Right renal pelvis (tissue), 4 donors: ENCODE measurements at places on chromosomes 6 and 20.

DNA sequence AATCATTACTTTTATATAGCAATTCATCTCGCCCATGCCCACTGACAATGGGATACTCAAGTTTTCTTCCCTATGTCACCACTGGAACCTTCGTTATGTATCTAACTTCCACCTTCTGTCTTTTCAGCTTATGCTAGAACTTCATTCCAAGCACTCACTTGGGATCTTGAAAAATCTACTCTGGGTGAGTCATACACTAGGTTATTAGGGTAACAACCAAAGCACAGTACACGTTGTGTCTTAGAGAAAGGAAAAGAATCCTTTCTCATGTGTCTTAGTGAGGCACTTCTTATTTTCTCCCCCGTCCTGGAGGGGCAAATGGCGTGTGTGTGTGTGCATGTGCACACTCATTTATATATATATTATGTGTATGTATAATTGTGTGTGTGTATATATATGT is 18.3 kb upstream of the FAM162B start:
- DNase-seq, result no peak

DNA sequence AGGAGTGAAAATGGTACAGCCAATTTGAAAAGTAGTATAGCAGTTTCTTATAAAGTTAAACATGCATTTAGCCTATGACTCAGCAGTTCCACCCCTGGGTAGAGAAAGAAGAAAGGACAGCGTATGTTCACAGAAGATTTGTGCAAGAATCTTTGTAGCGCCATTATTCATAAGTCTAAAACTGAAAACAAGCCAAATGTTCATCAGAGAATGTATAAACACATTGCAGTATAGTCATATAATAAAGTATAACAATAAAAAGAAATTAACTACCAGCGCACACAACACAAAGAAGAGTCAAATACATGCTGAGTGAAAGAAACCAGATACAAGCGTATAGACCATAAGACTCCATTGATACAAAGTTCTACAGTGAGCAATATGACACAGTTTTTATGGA is 294.0 kb downstream of the SAMD5 start:
- DNase-seq, result no peak

DNA sequence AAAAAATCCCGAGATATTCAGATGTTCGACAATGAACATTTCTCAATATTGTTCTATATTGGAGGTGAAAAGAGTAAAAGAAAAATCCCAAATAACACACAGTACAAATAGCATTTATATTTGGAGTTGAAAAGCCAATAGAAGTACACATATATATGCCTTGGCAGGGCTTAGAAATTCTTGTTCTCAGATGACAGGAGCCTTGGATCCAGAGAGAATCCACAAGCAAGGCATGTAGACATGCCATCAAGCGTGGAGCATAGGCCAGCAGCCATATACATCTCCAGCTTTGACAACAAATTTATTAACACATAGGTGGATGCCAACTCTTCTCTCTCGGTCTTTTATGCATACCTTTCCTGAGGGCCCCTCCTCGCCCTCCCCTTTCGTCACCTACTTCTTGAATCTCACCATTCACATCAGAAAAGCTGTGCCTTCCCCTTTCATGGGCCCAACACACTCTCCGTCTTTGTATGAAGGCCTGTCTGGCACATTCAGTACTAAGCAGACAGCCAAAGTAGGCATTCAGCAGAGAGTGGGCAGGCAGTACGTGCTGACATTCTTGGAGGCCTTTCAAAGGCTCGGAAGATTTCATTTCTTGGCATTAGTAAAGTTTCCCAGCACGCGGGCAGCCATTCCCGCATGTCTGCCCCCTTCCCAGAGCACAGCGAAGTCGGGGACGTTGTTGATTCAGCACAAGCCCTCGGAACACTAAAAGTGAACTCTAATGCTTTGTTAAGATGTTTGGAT is 18.2 kb downstream of the NEDD9 start:
- no peak for DNase-seq

DNA sequence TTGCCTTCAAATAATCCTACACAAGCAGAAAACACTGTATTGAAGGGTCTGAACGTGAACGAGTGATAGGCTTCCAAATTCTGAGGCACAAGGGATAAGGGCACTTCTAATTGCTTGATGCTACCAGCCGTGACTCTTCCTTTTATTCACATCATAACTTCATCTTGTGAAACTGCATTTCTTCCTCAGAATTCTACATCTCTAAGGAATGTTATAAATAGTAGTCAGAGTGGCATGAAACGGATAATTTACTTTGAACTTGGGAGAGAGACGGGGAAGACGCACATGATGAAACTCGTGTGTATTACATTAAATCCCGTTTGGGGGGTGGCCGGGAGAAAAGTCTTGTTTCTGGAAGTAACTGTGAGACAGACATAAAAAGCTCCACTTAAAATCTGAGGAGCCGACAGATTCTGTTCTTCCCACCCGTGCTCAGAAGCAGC is 754 bp downstream of the HDDC2 start:
- DNase-seq, result no peak

GRCh38 chr6:25360621-25361020 is 81.4 kb downstream of the CARMIL1 start:
- no peak for DNase-seq
